ENCODE measurements at places on chromosomes 5 and 9. TPM values are rescaled to one million over a fixed set of nuclear protein-coding genes. Genes with fewer than 3 reads are reported as not detected.

Gene TAL2
- total RNA-seq, result not detected

Gene IER5L
- total RNA-seq, result 44.6 TPM

Gene CCL21
- total RNA-seq, result not detected

Gene DBH
- not detected for total RNA-seq

Gene UQCRQ
- total RNA-seq, result 475 TPM

Gene CCDC192
- total RNA-seq, result not detected

Gene SLC28A3
- not detected for total RNA-seq

Gene PCDHA11
- 0.08 TPM for total RNA-seq
